ENCODE measurements at places on chromosomes 6 and 20. TPM values are rescaled to one million over a fixed set of nuclear protein-coding genes. Genes with fewer than 3 reads are reported as not detected.

TLDC2 gene
- 0.13 TPM for total RNA-seq

NOL7 gene
- 40.4 TPM for total RNA-seq

GRM1 gene
- 0.13 TPM for total RNA-seq

PGC gene
- total RNA-seq, result not detected

ULBP2 gene
- 1.4 TPM for total RNA-seq

SNHG17 gene
- 7.0 TPM for total RNA-seq

CFAP61 gene
- total RNA-seq, result not detected
